Stimulated activated CD4-positive, alpha-beta T cell treated with anti-CD3 and anti-CD28 coated beads, Interleukin-1b, Interleukin-23, amount 100 ng/mL, for 24 hours (primary cell): ENCODE measurements at places on chromosomes 6 and 20.

GRCh38 chr6:76004202-76004601 lies 68.3 kb downstream of the IMPG1 start:
- DNase-seq: no peak

- no peak for DNase-seq
These were observed 654.1 kb upstream of the NOX3 start for GRCh38 chr6:156109713-156110112.

DNA sequence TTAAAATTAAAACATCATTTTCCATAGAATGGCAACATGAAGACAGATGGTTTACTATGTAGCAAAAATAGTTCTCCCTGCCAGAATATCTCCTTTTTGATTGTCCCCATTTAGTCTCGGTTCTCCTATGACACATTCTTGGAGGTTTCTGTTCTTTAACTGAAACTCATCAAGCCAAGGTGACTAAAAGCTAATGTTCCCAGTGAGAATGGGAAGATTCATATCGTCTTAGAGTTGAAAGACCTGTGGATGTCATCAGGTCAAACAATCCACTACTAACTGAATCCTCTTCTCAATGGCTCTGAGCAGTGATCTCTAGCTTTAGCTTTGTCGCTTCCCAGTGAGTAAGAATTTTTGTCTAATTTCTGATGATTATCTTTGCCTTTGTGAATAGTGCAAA lies 1.3 kb upstream of the DOK5 start:
- DNase-seq: no peak

DNA sequence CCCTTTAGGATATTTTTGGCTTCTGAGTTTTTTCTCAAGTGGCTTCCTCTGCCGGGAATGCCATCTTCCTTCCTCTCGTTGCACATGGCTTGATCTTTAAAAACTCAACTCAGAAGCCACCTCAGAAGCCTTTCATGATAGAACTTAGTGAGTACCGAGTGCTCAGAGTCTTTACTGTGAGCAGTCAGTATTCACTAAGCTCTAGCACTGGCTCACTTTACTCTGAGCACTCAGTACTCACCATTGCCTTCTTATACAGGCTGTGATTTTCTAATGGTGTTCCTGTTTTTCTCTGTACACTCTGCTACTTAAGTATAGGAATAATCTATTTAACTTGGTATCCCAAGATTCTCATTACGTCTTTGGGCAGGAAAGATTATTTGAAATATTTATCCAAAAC lies 116.2 kb downstream of the PFDN4 start:
- DNase-seq: no peak

- no peak for DNase-seq
These were observed 12.2 kb upstream of the NRM start for GRCh38 chr6:30703011-30703410.

DNA sequence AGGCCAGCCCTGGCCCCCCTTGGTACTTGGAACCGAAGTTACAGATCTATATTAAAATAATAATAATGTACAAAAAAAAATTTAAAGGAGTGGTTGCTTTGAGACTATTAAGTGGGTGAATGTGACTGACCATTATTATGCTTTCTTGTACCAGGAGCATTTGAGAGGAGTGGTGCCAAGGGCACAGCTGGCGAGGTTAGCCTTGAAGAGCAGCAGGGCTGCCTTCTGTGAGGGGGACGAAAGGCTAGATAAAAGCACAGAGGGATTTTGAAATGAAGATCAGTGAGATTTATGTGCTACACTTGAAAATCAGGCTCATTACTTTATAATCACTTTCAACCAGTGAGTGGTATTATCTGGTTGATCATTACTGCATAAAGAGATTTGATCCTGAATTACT lies 48.6 kb downstream of the FIG4 start:
- no peak for DNase-seq

DNA sequence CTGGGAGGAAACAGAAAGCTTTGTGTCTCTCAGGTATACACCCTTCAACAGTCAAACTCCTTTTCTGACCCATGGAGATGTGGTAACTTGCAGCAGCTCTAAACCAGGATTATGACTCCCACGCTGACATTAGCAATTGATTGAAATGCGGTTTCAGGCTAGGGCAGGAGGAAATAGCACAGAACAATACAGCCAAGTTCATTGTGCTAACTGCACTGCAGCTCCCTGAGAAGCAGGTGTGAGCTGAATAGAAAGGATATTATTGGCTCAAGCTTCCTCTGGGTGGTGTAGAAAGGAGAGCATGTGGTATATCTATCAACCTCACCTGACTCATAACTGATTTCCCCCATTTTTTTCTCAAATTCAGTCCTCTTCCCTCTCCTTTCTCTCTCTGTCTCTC lies 612.3 kb upstream of the BTBD3 start:
- DNase-seq: no peak

- DNase-seq: no peak
These were observed 167.6 kb downstream of the TFAP2B start for GRCh38 chr6:50986319-50986718.

DNA sequence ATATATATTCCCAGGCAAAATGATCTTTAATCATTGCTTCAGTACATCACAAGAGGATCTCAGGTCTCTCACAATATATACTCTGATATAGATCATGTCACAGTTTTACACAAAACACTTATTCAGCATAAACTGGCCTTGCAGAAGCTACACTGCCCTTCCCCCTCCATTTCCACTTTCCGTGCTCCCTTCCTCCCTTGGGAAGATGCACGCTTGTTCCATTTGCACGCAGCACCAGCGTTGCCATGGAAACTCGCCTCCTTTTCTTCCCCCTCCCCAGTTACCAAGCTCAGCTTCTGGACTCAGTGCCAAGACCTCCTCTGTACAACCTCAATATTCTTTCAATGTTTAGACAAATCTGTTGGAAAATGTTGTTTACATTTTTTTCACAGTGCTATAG lies 154.6 kb downstream of the RFPL4B start:
- no peak for DNase-seq

- peak; percentile 34 for DNase-seq
These were observed at the start of gene EDN1 for GRCh38 chr6:12289933-12290820. Gene EDN1, plus strand, starts transcription at chr6:12290361. Its CDS starts 269 bp downstream, at chr6:12290630.

- no peak for DNase-seq
These were observed 65.5 kb downstream of the NRN1 start for GRCh38 chr6:5941188-5941587.

DNA sequence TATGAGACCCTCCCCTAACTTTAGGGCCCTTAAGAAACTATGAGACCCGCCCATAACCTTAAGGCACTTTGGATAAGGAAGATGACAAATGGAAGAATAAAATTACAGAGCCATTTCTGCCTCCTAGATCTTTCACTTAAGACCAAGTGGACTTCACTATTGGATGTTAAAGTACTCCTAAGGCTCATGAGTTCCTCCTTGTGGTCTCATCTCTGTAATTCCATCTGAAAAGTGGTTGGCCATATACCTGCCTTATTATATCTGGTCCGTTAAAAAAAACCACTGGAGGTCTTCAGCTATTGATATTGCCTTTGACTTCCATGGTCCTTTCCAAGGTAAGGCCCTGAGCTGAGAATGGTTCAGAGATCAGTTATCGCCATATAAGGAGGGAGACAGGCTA lies 310.3 kb downstream of the EYA4 start:
- DNase-seq: no peak

GRCh38 chr6:16252686-16253299 lies 14.4 kb downstream of the GMPR start:
- no peak for DNase-seq

- no peak for DNase-seq
These were observed 59.2 kb upstream of the EYA2 start for GRCh38 chr20:46835418-46835817.

DNA sequence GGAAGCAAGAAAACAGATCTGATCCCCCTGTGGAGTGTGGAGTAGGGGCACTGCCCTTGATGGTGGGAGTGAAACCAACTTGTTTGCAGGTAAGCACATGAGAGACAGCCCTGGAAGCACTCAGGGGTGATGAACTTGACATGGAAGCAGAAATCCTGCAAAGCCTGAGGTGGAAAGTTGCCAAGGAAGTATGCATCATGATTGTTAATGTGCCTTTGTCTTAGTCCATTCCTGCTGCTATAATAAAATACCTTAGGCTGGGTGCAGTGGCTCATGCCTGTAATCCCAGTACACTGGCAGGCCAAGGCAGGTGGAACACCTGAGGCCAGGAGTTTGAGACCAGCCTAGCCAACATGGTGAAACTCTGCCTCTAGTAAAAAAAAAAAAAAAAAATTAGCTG lies 40.2 kb upstream of the IFNGR1 start:
- no peak for DNase-seq

DNA sequence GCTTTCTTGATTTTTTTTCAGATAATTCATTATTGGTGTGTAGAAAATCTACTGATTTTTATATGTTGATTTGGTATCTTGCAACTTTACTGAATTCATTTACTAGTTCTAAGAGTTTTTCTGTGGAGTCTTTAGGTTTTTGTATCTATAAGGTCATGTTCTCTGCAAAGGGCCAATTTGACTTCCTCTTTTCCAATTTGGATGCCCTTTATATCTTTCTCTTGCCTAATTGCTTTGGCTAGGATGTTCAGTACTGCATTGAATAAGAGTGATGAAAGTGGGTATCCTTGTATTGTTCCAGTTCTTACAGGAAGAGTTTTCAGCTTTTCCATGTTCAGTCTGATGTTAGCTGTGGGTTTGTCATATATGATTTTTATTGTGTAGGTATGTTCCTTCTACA lies 14.4 kb upstream of the NKX2-4 start:
- DNase-seq: no peak

GRCh38 chr6:52098721-52099120 lies 11.3 kb upstream of the PKHD1 start:
- DNase-seq: no peak
